ENCODE measurements at places on chromosomes 7 and 10.

- DNase-seq = no peak
Observed at GRCh38 chr7:126856691-126857291, 395.9 kb downstream of the GRM8 start.

DNA sequence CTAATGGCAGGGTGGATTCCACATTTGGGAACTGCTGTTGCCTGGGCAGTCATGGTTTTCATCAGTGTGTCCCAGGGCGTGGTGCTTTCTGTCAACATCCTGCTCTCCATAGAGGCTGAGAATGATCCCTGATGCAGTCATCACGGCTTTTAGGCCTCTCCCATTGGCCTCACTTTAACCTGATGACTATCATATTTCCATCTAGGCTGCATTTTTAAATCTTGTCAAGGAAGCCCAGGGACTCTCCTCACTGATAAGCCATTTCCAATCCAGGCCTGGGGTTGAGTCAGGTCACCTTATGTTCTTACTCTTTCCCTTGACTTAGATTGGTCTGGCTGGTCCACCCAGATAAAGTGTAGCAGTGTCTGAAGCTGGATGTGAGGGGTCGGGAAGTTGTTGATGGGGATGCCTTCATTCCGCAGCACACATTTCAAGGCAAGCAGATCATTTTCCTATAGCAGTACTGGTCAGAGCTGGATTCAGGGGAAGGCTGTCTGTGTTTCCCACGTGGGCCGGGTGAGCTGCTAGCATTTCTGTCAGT, 177.0 kb downstream of the AUTS2 start:
- DNase-seq = no peak

DNA sequence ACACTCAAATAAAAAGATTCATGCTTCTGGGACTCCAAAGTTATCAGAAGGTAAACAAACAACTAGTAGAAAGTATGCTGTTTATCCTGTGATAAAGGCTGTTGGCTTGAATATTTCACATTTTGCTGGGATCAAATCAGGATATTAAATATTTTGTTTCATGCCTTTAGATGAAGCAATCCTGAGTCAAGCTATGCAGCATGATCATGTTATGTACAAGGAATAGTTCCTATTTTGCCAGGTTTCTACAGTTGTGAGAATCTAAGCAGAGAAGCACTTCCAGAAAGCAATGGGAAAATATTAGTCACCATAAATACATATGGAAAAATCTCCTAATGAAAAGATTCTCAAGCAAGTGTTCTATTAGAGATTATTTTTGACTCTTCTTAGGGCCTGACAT, 262.8 kb upstream of the PCDH15 start:
- DNase-seq = no peak

DNA sequence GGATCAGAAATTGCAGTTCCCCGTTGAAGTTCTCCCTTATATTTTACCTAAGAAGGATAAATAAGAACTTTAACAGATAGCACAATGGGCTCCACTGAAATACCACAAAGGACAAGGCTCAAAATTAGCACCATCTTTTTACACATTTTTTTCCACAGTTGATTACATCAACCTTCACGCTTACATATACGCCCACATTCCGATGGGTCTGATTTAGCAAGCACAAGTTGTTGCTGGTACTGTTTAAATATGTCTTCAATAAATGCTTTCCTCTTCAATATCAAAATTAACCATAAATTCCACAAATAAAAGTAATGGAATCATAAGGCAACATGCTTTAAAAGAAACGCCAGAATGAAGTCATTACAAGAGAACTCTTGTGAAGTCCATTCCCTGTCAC, 79.5 kb downstream of the NEBL start:
- no peak for DNase-seq

DNA sequence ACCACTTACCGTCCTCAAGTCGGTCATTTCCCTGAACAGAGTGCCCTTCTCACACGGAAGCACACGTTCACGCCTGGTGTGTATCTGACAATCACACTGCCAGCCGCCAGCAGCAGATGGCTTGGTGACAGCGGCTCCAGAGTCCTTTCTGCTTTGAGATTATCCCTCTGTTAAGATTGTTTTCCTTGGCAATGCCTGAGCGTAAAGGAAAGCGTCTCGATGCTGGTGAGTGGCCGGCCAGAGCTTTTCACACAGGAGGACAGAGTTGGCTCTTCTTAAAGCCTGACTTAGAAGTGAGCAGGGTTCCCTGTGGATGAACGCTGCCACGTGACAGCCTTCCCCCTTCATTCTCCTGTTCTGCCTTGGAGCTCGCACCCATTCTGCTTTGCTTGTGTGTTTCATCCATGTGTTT, 22.1 kb upstream of the PRKAR1B start:
- no peak for DNase-seq

- no peak for DNase-seq
Observed at GRCh38 chr7:28390426-28390825, 21.9 kb upstream of the CREB5 start.

DNA sequence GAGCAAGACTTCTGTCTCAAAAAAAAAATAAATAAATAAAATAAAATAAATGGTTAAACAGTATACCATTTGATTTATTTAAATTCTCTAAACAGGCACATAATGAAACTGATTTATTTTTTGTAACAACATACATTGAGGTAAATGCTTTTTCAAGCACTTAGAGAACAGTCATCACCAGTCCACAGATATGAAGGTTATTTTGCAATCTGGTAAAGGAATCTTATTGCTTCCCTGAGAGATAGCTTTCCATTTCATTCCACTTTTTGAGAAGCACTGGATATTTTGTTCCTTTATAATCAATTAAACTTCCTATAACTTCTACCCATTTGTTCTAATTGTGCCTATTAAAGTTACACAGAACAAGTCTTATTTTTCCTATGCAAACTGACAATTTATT, 5.2 kb downstream of the CEP55 start:
- DNase-seq = no peak

- no peak for DNase-seq
Observed at GRCh38 chr7:57579454-57579853, 129.5 kb downstream of the ZNF716 start.

- DNase-seq = no peak
Observed at GRCh38 chr7:138204285-138204981, 128.2 kb downstream of the AKR1D1 start.

- no peak for DNase-seq
Observed at GRCh38 chr10:22646388-22646853, 68.0 kb downstream of the PIP4K2A start.

GRCh38 chr7:25520017-25520416, 291.7 kb upstream of the NPVF start:
- DNase-seq = no peak

DNA sequence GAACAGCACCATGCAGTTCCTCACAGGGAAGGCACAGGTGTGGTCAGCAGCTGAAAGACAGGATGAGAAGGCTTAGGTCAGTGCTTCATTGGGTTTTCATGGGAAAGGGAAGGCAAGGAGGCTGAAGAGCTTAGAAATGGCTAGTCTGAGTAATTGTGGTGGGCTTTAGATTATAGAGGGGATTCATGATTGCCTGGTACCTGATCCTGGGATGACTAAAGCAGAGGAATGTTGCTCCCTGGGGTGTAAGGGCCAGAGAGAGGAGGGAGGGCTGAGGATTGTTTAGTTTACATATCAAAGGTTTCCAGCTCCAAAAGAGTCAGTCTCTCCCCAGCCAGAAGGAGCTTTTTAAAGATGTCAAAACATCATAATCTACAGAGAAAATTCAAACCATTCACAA, 396.3 kb upstream of the POM121L12 start:
- no peak for DNase-seq

DNA sequence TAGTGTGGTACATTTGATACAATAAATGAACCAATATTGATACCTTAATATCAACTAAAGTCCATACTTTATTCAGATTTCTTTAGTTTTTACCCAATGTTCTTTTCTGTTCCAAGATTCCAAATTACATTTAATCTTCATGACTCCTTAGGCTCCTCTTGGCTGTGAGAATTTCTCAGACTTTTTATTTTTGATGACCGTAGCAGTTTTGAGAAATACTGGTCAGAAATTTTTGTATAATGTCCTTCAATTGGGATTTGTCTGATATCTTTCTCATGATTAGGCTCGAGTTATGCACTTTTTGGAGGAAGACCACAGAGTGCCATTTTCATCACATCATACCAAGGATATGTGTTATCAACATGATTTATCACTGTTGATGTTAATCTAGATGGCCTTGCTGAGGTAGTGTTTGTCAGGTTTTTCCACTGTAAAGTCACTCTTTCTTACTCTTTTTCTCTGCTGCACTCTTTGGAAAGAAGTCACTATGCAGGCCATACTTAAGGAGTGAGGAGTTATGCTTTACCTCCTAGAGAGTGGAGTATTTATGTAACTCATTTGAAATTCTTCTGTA, 12.9 kb upstream of the ENTPD1 start:
- DNase-seq = no peak

DNA sequence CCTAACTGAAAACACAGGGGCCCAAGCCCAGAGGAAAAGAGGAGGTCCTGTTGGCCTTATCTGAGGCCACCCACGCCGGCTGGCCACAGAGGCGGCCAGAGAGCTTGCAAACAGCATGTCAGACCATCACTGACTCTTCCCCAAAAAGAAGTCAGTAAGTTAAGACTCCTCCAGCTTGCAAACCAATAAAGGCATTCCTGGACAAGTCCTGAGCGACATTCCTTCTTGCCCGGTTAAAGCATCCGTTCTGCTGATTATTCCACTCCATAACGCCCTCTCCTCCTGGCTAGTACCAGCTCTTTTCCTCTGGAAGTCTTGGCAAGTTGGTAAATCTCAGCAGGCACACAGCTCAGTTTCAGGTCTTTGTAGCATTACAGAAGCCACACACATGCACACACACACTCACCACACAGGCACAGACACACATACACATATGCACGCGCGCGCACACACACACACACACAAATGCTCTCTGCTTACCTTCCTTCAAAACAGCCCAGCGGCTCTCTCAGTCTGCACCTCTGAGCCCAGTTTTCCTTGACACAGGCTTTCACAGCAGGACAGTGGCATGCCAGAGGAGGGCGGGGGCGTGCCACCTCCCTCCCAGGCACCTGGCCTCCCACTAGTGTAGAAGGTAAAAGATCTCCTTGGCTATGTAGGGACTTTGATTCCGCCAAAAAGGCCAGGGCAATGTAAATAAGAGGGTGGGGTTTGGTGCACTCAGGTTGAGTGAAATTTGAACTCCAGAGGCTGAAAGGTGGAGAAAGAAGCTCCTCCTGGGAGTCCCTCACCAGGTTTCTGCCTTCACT, 201.4 kb downstream of the TNS3 start:
- DNase-seq = no peak

- no peak for DNase-seq
Observed at GRCh38 chr7:24039991-24040624, 243.9 kb upstream of the NPY start.

DNA sequence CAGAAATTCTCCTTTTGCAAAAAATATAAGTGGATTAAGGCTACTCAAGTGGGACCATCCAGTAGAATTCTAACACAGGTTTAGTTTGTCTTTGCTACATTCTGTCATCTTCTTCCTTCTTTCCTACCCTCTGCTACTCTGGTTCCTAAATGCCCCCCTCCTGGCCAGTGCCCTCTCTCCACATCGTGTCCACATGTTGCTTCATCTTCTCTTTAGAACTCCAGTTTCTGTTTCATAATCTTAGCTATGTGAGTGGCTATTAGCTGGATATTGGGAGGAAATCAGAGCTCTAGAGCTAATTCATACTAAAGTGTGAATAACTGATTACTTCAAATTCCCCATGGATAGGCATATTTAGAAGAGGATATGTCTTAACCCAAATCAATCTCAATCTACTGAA, 528.5 kb downstream of the LRMDA start:
- no peak for DNase-seq

DNA sequence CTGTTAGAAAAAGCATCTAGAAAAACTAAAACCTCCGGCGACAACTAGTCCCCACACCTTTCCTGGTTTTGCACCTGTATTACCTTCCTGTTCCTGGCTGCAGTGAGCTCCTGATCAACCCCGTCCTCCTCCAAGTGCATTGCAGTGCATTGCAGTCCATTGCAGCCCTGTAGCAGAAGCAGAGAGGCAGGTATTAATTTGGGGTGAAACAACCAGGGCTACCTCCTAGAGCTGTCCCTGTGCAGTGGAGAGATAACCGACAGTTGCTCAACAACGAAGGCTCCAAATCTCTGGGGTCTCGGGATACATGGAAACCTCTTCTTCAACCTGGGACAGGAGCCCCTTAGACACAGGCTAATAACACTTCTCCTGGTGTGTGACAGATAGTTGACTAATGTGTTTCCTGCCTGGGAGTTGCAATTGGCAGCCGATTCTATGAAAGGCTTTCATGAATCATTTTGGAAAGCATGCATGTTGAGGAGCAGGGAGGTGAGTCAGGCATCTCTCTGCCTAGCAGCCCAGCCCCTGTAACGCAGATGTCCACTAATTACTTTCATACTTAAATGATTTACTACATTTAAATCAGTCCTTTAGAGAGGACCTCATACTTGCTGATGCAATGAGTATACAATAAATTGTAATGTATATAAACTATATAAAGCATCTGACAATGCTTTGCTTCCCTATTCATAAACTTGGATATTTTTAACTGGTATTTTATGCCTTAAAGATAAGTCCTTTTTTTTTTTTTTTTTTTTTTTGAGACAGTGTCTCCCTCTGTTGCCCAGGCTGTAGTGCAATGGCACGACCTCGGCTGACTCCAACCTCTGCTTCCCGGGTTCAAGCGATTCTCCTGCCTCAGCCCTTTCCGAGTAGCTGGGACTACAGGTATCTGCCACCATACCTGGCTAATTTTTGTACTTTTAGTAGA, 59.0 kb downstream of the PRR15 start:
- no peak for DNase-seq

DNA sequence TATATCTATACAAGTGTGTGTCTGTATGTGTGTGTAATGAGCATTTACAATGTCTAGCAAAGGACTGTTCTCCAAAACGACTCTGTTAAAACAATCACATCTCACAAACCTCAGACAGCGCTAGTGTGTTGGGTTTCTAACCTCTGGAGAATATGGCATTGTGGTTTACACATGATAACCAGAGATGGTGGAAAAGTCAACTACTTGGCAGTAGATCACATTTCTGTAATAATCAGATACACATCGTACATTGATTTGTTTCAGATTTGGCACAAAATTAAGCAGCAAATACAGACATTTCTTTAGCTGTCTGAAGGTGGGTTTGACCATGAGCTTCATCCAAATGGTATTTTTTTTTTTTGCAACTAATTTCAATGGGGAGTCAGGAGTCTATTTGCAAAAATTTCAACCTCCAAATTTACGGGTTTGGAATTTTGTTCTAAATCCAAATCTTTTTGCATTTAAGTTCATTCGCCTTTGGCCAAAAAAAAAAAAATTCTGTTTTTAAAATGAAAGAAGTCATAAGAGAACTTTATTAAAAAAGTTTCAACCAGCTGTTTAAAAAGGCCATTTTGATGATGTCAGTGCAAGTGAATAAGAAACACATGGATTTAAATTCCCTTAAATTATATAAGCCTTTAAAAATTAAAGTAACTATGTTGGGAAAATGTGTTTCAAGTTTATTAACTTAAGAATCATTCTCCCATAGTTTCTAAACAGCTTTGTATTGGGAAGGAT, 127.8 kb downstream of the TMEM26 start:
- DNase-seq = no peak

GRCh38 chr10:60031664-60032063, 125.3 kb upstream of the CCDC6 start:
- DNase-seq = no peak

Data from T-helper 17 cell (primary cell).